ENCODE measurements at places on chromosomes 5 and 9. TPM values are rescaled to one million over a fixed set of nuclear protein-coding genes. Genes with fewer than 3 reads are reported as not detected.

- H3K27me3 ChIP-seq, result no peaks in the 10 kb centered on the region
- H3K36me3 ChIP-seq, result no peaks in the 10 kb centered on the region
- no peaks in the 10 kb centered on the region for H3K4me1 ChIP-seq
These were observed 425.5 kb upstream of the DAB2 start for GRCh38 chr5:39850291-39850690.

GRCh38 chr9:28439688-28440087 is 866.4 kb upstream of the C9orf72 start:
- H3K27me3 ChIP-seq, result no peaks in the 10 kb centered on the region
- no peak overlapping the region for H3K27ac ChIP-seq
- DNase-seq, result no peak
- H3K36me3 ChIP-seq, result no peaks in the 10 kb centered on the region
- H3K4me1 ChIP-seq, result no peaks in the 10 kb centered on the region

- no peak overlapping the region for H3K4me3 ChIP-seq
- no peaks in the 10 kb centered on the region for H3K27me3 ChIP-seq
- no peaks in the 10 kb centered on the region for H3K36me3 ChIP-seq
These were observed 12.4 kb downstream of the G3BP1 start for GRCh38 chr5:151784141-151784540.

GRCh38 chr5:59003124-59003523 is 420.2 kb downstream of the RAB3C start:
- DNase-seq, result no peak
- H3K27ac ChIP-seq, result no peak overlapping the region
- H3K27me3 ChIP-seq, result no peaks in the 10 kb centered on the region
- H3K4me3 ChIP-seq, result no peak overlapping the region
- no peaks in the 10 kb centered on the region for H3K36me3 ChIP-seq
- peaks cover 17% of the 10 kb centered on the region for H3K4me1 ChIP-seq

- H3K27me3 ChIP-seq, result peaks cover 3% of the 10 kb centered on the region
- no peak overlapping the region for H3K27ac ChIP-seq
- peak; percentile 67 for DNase-seq
These were observed 141.2 kb upstream of the ASTN2 start for GRCh38 chr9:117555964-117556629.

DNA sequence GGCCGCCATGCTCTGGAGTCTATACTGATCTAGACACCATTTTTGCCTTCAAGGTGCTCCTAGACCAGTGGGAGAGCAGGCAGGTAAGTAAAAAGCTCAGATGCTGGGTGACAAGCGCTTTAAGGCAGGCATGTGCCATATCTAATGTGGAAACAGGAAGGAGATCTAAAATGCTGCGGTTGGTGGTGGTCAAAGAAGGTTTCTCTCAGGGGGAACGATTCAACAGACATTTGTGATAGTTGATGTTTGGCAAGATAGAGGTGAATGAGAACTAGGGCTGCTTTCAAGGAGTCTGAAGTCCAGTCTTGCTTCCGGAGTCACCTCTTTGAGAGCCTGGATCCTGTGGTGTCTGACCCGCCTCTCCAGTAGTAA is 146.2 kb upstream of the KLF4 start:
- H3K36me3 ChIP-seq, result no peaks in the 10 kb centered on the region
- no peak for DNase-seq
- H3K4me3 ChIP-seq, result no peak overlapping the region
- H3K27me3 ChIP-seq, result peaks cover 4% of the 10 kb centered on the region
- no peak overlapping the region for H3K27ac ChIP-seq
- peaks cover 7% of the 10 kb centered on the region for H3K4me1 ChIP-seq

DNA sequence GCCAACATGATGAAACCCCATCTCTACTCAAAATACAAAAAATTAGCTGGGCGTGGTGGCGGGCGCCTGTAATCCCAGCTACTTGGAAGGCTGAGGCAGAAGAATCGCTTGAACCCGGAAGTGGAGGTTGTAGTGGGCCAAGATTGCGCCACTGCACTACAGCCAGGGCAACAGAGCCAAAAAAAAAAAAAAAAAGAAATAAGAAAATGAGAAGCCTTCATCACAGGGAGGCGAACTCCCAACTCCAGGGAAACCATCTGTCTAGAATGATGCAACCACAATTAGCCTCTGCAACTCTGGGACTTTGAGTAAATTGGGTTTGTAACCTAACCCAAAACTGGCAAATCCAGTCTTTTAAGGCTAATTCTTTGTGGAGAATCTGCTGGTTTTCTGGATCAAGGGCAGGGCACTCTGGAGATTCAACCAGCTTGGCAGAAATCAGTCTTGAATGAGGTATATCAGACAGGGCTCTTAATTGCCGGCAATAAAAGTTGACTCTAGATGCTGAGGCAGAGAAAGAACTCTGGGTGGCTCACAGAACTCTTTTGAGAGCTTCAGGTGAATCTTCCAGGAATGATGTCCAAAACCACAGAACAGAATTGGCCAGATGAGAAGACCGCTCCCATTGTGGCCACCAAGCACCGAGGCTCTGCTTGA is 9.9 kb downstream of the S100Z start:
- peaks cover 6% of the 10 kb centered on the region for H3K36me3 ChIP-seq
- no peaks in the 10 kb centered on the region for H3K27me3 ChIP-seq
- H3K4me3 ChIP-seq, result no peak overlapping the region
- H3K4me1 ChIP-seq, result no peaks in the 10 kb centered on the region
- DNase-seq, result no peak
- no peak overlapping the region for H3K27ac ChIP-seq

- H3K27me3 ChIP-seq, result peaks cover 11% of the 10 kb centered on the region
- no peak for DNase-seq
- peak overlapping the region; percentile 95 for H3K4me3 ChIP-seq
- H3K27ac ChIP-seq, result peak overlapping the region; percentile 29
- H3K36me3 ChIP-seq, result no peaks in the 10 kb centered on the region
These were observed 2.6 kb downstream of the QSOX2 start for GRCh38 chr9:136242918-136243525.

DNA sequence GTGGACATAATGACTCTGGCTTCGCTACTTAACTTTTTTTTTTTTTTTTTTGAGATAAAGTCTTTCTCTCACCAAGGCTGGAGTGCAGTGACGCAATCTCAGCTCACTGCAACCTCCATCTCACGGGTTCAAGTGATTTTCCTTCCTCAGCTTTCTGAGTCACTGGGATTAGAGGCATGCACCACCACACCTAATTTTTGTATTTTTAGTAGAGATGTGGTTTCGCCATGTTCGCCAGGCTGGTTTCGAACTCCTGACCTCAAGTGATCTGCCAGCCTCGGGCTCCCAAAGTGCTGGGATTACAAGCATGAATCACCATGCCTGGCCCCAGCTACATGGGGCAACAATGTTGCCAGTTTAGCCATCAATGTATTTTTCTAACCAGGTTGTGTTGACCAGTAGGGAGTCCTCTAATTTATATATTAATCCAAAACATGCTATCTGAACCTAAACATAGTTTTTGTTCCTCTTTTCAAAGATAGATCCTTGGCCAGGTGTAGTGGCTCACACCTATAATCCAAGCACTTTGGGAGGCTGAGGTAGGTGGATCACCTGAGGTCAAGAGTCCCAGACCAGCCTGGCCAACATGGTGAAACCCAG is 120.3 kb upstream of the LHFPL2 start:
- no peaks in the 10 kb centered on the region for H3K27me3 ChIP-seq
- no peak for DNase-seq
- peaks cover 3% of the 10 kb centered on the region for H3K4me1 ChIP-seq
- H3K27ac ChIP-seq, result no peak overlapping the region
- H3K4me3 ChIP-seq, result no peak overlapping the region
- no peaks in the 10 kb centered on the region for H3K36me3 ChIP-seq

DNA sequence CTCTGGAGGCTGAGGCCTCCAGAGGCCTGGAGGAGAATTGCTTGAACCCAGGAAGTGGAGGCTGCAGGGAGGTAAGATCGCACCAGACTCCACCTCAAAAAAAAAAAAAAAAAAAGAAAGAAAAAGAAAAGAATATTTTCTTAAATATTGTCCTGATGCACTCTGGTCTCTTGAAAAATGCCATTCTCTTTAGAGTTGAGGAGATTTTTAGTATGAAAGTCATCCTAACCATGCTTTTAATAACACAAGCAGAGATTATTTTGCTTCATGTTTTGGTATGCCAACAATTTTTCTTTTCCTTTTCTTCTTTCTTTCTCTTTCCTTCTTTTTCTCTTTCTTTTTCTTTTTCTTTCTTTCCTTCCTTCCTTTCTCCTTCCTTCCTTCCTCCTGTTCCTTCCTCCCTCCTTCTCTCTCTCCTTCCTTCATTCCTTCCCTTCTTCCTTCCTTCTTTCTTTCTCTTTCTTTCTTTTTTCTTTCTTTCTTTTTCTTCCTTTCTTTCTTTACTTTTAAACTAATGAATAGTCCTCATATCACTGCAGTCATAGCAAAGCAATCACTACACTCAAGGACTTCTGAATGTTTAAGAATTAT is 116.9 kb upstream of the CCNH start:
- H3K4me1 ChIP-seq, result no peaks in the 10 kb centered on the region
- H3K4me3 ChIP-seq, result no peak overlapping the region
- no peaks in the 10 kb centered on the region for H3K36me3 ChIP-seq
- H3K27ac ChIP-seq, result no peak overlapping the region

DNA sequence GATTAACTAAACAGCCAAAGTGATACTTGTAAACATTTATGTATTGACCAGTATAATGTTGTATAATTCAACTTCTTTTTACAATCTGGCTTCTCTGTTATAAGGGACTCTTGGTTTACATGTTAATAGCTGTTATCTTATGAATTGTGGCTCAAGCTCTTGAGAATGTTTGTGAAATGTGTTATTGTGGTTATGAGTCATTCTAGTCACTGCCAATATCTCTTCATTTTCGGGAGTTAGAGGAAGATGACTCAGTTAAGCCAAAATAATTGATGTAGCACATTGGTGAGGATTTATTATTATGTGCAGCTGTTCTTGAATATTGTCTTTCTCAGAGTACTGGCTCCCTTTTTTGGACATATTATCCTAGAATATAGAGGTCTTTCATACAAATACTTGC is 655.2 kb upstream of the RIOK2 start:
- no peaks in the 10 kb centered on the region for H3K27me3 ChIP-seq
- DNase-seq, result no peak
- no peaks in the 10 kb centered on the region for H3K36me3 ChIP-seq
- H3K4me3 ChIP-seq, result no peak overlapping the region
- no peaks in the 10 kb centered on the region for H3K4me1 ChIP-seq

DNA sequence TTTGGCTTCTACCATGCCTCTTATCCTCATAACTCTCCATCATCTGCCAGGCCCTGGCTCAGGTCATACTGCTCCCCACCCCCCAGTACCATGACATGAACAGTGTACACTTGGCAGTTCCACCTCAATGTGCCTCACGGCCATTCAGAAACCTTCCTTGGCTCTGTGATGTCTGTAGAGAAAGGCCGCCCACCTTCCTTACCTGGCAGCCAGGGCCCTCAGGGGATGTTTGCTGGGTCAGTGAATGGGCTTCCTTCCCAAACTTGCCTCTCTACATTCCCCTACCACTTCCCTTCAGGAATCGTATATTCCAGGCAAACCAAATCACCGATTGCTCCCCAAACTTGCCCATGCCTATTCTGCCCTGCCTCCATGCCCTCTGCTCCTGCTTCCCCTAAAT is 101.1 kb downstream of the PSD2 start:
- peaks cover 7% of the 10 kb centered on the region for H3K36me3 ChIP-seq
- H3K4me1 ChIP-seq, result no peaks in the 10 kb centered on the region
- H3K4me3 ChIP-seq, result no peak overlapping the region
- peaks cover 18% of the 10 kb centered on the region for H3K27me3 ChIP-seq
- H3K27ac ChIP-seq, result no peak overlapping the region

- no peak for DNase-seq
- H3K27me3 ChIP-seq, result no peaks in the 10 kb centered on the region
- H3K4me1 ChIP-seq, result no peaks in the 10 kb centered on the region
- H3K27ac ChIP-seq, result no peak overlapping the region
- no peak overlapping the region for H3K4me3 ChIP-seq
- no peaks in the 10 kb centered on the region for H3K36me3 ChIP-seq
These were observed 1328.2 kb upstream of the NUDT12 start for GRCh38 chr5:104890767-104891166.

ERCC8 gene
- total RNA-seq, result 17.6 TPM

GLE1 gene
- 11.0 TPM for total RNA-seq

SCGB3A2 gene
- total RNA-seq, result 1.2 TPM

PCDHGC4 gene
- 6.7 TPM for total RNA-seq

PAXX gene
- 50.7 TPM for total RNA-seq

ASPN gene
- not detected for total RNA-seq
